LHCN-M2 (cell line): ENCODE measurements at places on chromosomes 2 and 18. TPM values are rescaled to one million over a fixed set of nuclear protein-coding genes. Genes with fewer than 3 reads are reported as not detected.

ALKAL2 gene
- not detected in 2 replicates for total RNA-seq

- no peak for DNase-seq
Measured at GRCh38 chr2:220880623-220881596, 691.2 kb downstream of the EPHA4 start.

DNA sequence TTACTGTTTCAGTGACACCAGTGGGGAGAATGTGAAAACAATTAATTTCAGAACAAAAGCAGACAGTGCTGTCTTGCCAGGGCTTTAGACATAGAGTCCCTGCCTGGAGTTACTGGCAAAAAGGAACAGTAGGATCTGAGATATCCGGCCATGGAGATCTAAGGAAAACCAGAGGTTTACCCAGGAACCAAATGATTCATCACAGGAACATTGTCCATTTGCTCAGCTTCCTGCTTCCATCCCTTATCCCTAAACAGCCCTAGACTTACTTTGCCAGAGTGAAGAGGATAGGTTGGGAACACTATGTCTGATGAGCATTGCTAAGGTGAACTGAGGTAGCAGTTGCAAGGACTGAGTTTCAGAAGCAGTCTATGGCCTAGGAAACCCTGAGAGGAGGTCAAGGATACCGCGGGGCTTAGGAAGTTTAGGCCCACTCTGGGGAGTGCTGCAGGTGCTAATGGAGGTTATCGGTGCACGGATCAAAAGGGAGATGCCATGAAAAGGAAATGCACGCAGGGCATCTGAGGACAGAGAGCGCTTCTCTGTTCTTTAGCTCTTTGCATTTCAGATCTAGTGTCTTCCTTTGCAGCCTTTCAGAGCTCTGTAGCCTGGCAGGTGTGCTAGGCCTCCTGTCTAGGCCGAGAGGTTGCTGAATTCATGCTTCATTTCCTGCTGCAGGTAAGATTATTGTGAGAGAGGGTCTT, 223.9 kb downstream of the CDCA7 start:
- no peak for DNase-seq

RIF1 gene
- 37.4 and 45.1 TPM in 2 replicates for total RNA-seq

DNA sequence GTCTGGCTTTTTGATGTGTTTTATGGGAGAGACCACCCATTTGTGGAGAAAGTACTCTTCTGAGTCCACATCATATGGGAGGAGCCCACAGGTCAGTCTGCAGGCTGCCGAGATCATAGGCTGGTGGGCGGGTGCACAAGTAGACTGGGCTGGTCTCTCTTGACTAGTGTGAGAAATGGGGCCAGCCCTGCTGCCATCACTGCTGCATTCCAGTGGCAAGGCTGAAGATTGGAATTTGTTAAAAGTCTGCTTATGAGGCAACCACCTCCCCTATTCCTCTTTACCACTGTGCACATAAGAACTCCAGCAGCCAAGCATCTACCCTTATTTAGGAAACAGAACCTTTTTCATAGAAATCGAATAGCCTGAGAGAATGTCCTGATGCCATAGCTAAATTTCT, 200.7 kb downstream of the DIS3L2 start:
- DNase-seq = no peak

GLS gene
- total RNA-seq = 139 and 145 TPM in 2 replicates

- no peak for DNase-seq
Measured at GRCh38 chr2:23585273-23586170, 200.5 kb downstream of the KLHL29 start.

DNA sequence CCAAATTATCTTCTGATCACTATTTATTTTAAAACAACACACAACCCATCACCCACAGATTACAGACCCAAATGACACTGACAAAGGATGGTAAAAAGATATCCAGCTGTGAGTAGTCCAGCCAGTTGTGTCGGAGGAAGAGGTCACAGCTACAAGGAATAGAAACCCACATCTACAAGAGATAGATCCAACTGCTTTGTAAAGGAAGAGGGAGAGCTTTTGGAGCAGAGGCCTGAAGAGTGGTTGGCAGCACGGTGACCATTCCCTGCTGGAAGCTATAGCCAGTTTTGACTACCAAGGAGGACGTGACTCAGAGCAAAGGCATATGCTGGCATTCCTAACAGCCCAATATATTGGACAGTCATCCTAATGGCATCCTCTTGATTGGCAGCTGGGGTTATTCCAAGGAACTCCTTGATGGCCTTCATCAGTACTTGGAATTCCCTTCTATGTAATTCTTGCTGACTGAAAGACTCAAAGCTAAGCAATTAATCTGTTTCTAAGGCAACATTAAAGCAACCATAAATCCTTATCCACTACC, 17.1 kb downstream of the SLC8A1 start:
- peak; percentile 98 for DNase-seq

ORMDL1 gene
- total RNA-seq = 62.4 and 83.4 TPM in 2 replicates
